ENCODE measurements at places on chromosomes 1 and 21.

DNA sequence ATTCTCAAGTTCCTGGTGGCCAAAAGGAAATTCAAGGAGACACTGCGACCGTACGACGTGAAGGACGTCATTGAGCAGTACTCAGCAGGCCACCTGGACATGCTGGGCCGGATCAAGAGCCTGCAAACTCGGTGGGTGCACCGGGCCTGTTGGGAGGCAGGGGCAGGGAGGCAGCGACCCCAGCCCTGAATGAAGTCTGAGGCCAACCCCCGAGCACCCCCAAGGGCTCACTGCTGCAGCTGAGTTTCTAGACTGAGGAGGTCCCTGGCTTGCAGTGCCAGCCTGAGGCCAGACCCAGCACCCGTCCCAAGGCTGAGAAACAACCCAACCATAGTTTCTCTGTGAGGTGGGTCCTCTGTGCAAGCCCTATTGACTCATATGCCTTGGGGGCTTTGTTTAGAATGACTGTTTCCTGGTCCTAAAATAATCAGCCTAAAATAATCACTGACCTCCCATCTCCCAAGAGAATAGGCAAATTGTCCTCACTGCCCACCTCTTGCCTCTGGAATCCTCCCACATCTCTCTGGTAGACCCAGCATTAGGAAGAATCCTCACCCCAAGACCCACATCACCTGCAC, 27.1 kb downstream of the CITED4 start:
- no peak for DNase-seq

DNA sequence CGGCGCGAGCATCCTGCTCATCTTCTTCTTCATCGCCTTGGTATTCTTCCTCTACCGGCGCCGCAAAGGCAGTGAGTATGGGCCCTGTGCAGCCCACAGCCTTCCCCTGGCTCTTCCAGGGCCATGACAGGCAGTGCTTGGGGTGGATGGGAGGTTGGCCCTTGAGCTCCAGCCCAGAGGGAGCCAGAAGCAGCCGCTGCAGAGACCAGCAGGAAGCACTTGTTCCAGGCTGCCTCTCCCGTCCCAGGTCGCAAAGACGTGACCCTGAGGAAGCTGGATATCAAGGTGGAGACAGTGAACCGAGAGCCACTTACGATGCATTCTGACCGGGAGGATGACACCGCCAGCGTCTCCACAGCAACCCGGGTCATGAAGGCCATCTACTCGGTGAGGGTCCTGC, 87.3 kb upstream of the CD1D start:
- DNase-seq, result no peak

DNA sequence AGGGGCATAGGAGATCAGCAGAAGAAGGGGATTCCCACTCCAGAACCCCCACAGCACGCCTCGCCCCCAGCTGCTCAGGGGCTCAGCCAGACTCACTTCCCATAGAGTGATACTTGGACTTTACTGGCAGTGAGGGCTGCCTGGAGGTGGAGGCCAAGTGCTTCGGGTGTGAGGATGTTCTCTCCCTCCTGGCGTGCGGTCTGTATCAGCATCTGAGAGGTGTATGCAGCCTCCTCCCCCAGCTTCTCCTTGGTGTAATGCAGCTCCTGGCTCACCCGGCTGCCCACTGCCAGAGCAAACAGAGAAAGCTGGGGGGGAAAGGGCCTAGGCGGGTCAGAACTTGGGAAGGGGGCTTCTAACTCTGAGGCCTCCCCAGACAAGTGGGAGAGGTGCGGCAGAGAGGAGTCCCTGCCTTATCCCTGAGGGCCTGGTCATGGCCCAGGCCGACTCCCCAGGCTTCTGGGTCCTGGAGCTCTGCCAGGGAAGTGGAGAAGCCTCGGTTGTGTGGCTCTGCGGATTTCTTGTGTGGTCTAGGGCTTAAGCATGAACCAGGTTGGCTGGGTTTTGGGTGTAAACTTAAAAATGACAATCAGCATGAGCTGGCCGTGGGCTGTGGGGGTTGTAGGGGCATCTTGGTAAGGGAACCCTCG, 10.9 kb downstream of the PTCH2 start:
- no peak for DNase-seq

DNA sequence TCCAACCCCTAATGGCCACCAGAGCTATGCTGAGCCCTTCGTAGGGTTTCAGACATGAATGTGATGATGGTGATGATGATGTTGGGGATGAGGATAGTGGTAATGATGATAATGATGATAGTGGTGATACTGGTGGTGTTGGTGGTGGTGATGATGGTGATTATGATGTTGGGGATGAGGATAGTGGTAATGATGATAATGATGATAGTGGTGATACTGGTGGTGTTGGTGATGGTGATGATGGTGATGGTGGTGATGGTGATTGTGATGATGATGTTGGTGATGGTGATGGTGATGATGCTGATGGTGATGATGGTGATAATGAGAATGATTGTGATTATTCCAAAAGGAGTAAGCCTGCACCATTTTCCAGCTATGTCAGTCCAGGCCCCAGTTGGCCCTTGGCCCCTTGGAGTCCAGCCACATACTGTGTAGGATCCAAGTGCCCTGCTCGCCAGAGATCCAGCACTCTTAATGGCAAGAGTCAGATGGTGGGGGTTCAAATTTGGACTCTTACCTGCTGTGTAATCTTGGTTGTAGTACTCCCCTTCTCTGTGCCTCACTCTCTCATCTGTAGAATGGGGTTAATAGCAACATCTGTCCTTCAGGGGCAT, 28.3 kb downstream of the AJAP1 start:
- DNase-seq, result no peak

DNA sequence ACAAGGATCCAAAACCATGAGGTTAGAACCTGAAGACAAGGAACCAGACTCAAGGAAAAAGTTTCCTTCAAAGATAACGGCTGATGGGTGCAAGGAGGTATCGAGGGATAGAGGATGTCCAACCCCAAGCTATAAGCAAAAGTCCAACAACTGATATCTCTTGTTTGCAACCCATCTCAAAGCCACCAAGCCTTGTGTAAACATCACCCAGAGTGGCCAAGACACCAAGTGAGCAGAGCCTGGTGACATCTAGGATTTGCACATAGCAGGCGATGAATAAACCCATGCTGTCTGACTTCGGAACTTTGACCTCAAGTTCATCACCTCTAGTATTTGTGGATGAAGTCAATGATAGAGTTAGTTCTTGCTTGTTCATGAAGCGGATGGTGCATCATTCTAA, 180.7 kb downstream of the ETS2 start:
- no peak for DNase-seq

- no peak for DNase-seq
These were observed 123.8 kb upstream of the RAB4A start for GRCh38 chr1:229147072-229147471.
